Daoy (cell line): ENCODE measurements at places on chromosomes 4 and X. TPM values are rescaled to one million over a fixed set of nuclear protein-coding genes. Genes with fewer than 3 reads are reported as not detected.

DNA sequence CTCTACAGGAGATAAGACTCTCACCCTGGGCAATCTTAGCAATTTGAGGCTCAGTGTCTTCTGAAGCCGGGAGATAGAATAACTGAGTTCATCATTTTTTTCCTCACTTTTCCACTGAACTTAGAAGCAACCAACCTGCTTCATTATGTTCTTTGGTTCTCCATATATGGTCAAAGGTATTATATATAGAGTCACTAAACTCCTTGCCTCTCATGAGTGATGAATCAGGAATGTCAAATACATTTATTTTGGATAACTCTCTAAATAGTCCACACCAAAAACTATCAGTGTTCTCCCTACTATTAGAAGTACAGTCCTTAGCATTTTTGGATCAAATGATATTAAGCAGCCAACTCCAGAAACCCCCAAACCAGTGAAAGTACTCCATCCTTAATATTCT, 421.5 kb upstream of the EPHA5 start:
- DNase-seq: no peak

GRCh38 chr4:23686169-23686897, 203.5 kb downstream of the PPARGC1A start:
- no peak for DNase-seq

GRCh38 chr4:181775298-181775697, 467.9 kb upstream of the TENM3 start:
- no peak for DNase-seq

- DNase-seq: peak; percentile 80
Measured at GRCh38 chrX:17547658-17548057, 172.7 kb downstream of the NHS start.

GRCh38 chr4:148007792-148008191, 275.9 kb downstream of the ARHGAP10 start:
- DNase-seq: no peak

DNA sequence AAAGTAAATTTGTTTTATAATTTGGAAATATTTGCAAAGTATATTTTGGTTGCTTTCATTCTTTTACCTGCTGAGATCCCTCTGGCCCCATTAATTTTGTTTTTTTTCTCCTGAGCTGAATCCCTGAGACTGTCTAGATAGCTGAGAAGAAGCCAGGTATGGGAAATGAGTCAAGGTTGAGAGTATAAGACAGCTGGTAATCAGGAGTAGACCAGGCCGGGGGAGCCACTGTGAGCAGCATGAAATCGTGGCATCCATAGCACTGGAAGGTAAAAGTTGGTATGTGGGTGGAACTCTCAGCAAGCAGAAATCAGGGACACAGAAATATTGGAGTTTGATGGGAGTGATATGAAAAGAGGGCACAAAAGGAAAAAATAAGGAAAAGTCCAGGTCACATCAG, 164.5 kb downstream of the FHIP1A start:
- DNase-seq: no peak

DNA sequence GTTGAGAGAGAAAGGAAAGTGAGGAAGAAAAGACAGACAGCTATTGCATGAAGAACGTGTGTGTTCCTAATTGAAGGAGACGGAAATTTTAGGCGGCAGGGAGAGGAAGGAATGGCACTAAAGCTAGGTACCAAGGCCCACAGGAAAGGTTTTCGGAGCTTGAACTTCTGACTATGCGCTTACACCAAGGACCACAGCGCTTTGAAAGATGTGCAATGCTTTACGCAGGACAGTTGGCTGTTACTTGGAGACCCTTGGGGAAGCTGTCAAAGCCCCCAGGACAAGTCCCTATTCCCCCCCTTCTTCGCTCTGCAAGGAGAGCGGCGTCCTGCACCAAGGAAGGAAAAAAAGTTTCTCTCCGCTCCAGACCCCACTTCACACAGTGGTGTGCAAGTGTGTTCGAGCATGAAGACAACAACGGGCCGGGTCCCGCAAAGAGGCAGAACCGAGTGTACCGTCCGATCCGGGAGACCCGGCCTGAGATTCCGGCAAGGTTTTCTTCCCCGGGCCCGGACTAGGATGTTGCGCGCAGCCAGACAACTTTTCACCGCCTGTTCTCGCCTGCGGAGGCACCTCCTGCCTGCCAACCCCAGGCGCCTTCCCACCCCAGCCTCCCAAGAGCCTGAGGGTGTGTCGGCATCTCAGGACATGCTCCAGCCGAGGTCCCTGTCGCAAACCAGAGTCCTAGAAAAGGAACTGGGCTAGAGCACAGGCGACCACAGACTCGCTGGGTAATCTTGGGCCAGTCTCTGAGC, 896 bp downstream of the KDR start:
- DNase-seq: no peak

DNA sequence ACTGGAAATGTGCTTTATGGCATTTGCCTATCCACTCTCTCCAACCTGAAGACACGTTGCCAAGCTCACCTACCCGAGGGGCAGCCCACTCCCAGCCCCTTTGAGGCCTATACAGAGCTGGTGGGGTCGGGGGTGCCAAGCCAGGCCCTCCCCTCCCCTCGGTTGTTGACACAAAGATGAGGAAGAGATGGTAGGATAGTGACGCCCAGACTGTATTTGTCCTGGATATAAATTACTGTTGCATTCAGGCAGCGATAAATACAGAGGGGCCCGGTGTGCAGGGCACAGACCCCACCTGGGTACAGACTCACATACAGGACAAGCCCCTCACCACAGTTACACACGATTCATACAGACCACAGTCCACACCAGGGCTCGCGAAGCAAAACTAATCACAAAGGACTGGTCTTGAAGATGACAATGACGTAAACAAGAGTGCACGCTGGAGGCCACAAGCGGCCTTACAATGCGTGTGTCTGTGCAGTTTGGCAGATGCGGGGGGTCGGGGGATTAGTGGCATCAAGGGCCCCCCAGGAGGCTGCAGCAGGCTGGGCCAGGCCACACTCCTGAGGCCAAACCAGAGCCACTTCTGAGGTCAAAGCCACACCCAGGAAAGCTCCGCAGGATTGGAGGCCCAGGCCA, 14.6 kb downstream of the DGKQ start:
- no peak for DNase-seq

- no peak for DNase-seq
Measured at GRCh38 chr4:27861381-27861787, 1000.7 kb downstream of the STIM2 start.

DNA sequence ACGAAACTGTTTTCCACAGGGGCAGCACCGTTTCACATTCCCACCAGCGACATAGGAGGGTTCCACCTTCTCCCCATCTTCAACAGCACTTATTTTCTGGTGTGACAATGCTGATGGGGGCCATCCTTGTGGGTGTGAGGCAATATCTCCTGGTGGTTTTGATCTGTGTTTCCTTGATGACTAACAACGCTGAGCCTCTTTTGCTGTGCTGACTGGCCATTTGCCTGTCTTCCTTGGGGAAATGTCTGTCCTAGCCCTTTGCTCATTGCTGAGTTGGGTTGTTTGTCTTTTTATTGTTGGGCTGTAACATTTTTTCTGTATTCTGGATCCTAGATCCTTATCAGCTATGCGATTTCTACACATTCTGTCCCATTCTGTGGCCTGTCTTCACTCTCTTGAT, 33.7 kb downstream of the ATP2B3 start:
- peak; percentile 17 for DNase-seq

DNA sequence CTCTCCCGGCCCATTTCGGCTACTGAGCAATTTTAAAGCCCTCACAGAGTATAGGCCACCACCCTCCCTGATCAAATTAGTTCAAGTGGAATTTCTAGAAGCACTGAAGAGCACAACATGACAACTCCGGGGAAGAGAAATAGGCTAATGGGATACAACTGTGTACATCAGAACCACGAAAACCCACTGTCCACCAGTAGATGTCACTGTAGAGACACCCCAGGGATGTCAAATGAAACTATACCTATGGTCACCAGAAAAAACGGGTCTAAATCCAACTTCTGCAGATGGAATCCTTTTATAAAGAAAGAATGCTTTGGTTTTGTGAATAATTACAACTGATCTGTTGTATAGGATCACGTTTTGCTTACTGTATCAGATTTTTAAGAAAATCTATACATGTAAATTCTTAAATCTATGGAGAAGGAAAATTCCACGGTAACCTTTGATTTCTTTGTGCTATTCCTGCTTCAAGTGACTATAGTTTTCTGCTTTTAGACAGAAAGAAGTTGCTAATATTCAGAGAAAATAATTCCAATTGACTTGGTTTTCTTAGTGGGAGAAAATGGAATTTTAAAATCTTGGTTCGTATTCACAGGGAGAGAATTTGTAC, 29.5 kb upstream of the MAP3K15 start:
- peak; percentile 34 for DNase-seq

- peak; percentile 42 for DNase-seq
Measured at GRCh38 chr4:181685461-181685860, 557.7 kb upstream of the TENM3 start.

DNA sequence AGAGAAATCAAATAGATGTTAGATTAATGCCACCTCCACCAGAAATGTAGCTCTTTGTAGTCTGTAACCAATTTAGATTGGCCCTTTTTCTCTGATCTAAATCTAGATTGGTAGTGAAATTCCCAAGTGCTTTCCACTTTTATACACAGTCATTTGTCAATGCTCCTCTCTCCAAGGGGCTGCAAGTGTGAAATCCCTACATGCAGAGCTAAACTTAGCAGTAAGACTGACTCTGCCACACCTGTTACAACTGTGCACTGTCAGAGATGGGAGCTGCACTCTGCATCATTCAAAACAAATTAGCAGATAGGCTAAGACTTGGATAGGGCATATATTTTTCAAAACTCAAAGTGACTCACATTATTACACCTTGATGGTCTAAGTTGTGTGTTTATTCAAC, 9.1 kb downstream of the SERTM2 start:
- DNase-seq: no peak

DNA sequence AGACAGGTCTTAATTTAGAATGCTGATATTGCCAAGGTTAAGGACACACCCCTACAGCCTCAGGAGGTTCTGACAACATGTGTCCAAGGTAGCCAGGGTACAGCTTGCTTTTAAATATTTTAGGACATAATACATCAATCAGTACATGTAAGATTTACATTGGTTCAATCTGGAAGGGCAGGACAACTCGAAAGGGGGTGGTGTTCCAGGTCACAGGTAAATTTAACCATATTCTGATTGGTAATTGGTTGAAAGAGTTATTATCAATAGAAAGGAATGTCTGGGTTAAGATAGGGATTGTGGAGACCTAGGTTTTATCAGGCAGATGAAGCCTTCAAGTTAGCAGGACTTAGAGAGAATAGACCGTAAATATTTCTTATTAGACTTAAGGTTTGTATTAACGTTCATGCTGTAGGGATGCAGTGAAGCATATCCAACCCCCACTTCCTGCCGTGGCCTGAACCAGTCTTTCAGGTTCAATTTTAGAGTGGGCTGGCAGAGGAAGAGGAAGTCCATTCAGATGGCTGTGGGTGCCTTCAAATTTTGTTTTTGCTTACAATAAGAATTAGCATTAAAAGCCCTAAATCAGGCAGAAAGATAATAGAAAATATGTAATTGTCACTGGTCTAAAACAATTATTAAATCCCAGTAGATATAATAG, 136.5 kb upstream of the GALNTL6 start:
- no peak for DNase-seq

DNA sequence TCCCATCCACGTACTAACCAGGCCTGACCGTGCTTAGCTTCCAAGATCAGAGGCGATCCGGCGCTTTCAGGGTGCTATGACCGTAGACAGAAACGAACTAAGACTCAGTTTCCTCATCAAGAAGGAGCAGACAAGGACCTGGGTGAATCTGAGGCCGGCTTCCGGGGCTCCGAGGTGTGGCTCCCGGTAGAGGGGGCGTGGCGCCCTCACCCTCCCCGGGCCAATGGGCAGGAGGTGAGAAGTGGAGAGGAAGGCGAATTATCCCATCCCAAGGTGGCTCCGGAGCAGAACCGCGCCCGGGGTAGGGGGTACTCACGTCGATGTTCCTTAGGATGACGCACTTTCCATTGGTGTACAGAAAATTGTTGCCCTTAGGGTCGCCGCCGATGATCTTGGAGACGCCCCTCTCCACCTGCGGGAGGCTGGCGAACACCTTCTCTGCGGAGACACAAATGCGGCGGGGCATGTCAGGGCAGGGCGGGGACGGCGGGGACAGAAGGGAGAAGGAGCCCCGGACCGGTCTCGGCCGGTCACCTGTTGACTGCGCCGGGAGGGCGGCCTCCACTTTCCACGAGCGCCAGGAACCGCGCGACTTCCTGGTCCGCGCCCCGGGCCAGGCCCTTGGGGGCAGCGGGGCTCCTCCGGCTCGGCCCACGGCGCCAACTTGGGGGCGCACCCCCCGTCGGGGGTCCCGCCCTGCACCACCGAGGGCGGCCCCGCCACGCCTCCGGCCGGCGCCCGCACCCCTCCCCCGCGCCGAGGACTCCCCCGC, 616 bp downstream of the WDR1 start:
- peak; percentile 74 for DNase-seq

DNA sequence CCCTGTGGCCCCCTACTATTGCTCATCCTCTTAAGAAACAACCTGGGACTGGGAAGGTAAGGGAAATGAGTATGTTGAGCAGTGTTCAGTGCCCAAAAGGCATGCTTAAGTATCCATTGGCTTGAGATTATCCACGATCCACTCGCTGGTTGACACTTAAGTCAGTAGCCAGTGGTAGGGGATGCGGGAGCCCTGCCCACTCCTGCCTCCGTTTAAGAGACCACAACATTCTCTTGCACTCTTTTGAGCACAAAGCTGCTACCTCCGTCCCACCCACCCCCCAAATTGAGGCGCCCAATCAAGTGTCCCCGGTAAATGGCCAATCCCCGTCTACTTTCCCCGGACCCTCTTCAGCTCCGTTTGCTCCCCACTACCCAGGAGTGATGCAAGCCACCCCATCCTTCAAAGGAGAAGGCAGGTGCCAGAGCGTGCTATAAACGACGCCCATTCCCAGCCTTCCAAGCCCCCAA, 25.0 kb downstream of the UTP14A start:
- DNase-seq: no peak

DNA sequence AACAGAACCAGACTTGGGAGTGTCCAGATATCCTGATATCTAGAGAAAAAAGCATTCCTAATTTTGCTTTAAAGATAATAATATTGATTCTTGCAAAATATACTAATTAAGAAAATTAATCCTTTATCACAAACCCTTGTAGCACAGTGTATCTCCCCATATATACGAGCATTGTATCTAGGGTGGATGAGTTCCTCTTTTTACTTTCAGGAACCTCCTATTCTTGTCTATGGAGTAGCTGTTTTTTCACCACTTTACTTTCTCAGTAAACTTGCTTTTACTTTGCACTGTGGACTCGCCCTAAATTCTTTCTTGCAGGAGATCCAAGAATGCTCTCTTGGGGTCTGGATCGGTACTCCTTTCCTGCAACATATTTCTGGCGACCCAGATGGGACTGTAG, 103.9 kb downstream of the GLUD2 start:
- DNase-seq: no peak

GRCh38 chrX:86148024-86148511, at the start of gene DACH2:
DACH2 (plus strand) TSS chrX:86148451.
- no peak for DNase-seq

- no peak for DNase-seq
Measured at GRCh38 chr4:42816880-42817400, 75.6 kb upstream of the GRXCR1 start.

The SLC7A11 gene
- total RNA-seq: 3.0 and 3.6 TPM in 2 replicates

The GIMD1 gene
- not detected in 2 replicates for total RNA-seq

The SYN1 gene
- total RNA-seq: not detected in 2 replicates

The ITM2A gene
- not detected in 2 replicates for total RNA-seq

The DSPP gene
- total RNA-seq: not detected in 2 replicates

The PDLIM3 gene
- total RNA-seq: 18.9 and 20.4 TPM in 2 replicates

The FMR1NB gene
- total RNA-seq: 59.5 and 68.2 TPM in 2 replicates
